ENCODE measurements at places on chromosomes 1 and 21.

GRCh38 chr1:58794585-58794984, 10.7 kb upstream of the JUN start:
- no peak for DNase-seq

- no peak for DNase-seq
These were observed 217.3 kb upstream of the FGGY start for GRCh38 chr1:59079434-59080140.

GRCh38 chr1:172255223-172255560, 165.3 kb upstream of the C1orf105 start:
- no peak for DNase-seq

DNA sequence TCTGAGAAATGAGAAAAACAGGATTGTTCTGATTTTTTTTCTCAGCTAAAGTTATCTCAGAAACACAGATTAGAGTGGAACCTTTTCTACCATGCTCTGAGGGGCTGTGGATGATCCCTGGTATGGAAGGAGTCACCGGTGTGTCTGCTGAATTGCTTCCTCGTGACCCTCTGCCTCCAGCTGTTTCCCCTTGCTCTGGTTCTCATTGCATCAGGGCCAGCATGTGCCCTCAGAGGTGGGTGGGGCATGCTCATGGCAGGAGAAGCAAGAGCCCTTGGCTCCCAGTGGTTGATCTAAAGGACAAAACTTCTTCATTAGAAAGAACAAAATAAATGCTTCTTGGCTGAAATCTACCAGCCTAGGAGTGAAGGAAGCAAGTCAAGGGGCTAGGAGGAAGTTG, 183.2 kb upstream of the HMCN1 start:
- no peak for DNase-seq

GRCh38 chr1:226626577-226626956, 78.0 kb downstream of the STUM start:
- DNase-seq, result peak; percentile 57

- no peak for DNase-seq
These were observed 4.4 kb downstream of the NTPCR start for GRCh38 chr1:232954594-232955365.

- DNase-seq, result no peak
These were observed 39.8 kb downstream of the PLPP3 start for GRCh38 chr1:56539520-56539931.

GRCh38 chr1:80531182-80531581, 1269.6 kb upstream of the ADGRL2 start:
- no peak for DNase-seq

GRCh38 chr1:201310251-201310985, 27.1 kb downstream of the PKP1 start:
- no peak for DNase-seq

GRCh38 chr1:6536291-6536690, 18.0 kb downstream of the NOL9 start:
- no peak for DNase-seq

DNA sequence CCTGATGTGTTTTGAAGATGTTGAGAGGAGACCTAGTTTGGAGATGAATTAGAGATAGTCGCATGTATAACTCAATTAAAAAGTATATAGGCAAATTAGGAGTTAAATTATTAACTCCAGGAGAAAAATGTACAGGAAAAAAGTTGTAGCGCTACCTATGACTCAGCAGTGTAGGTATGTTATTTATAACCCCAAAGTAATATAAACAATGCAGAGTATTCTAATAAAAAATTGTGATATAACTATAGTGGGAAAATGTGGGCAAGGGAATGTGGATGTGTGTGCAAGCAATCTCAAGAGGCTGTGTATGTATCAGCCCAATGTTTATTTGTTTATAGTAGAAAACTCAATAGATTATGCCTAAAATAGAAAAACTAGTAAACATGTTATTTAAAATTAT, 144.5 kb downstream of the BRINP2 start:
- no peak for DNase-seq

GRCh38 chr1:6010554-6010953, 18.3 kb upstream of the NPHP4 start:
- DNase-seq, result no peak

- DNase-seq, result no peak
These were observed 40.6 kb upstream of the RAB4A start for GRCh38 chr1:229230140-229230892.

DNA sequence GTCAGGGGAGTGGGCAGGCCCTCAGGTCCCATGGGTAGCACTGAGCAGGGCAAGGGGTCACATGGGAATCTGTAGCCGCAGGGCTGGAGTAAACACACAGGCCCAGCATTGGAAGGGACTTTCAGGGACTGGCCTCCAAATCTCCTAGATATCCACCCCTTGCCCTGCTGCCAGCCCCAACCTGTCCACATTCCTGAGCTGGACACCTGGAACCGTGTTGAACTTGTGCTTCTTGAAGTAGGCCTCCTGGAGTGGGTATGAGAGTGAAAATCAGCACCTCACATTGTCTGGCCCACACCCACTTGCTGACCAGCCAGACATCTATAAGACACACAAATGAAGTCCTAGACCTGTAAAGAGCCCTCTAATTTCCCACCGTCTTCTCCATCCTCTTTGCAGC, 7.7 kb downstream of the POMGNT1 start:
- no peak for DNase-seq

DNA sequence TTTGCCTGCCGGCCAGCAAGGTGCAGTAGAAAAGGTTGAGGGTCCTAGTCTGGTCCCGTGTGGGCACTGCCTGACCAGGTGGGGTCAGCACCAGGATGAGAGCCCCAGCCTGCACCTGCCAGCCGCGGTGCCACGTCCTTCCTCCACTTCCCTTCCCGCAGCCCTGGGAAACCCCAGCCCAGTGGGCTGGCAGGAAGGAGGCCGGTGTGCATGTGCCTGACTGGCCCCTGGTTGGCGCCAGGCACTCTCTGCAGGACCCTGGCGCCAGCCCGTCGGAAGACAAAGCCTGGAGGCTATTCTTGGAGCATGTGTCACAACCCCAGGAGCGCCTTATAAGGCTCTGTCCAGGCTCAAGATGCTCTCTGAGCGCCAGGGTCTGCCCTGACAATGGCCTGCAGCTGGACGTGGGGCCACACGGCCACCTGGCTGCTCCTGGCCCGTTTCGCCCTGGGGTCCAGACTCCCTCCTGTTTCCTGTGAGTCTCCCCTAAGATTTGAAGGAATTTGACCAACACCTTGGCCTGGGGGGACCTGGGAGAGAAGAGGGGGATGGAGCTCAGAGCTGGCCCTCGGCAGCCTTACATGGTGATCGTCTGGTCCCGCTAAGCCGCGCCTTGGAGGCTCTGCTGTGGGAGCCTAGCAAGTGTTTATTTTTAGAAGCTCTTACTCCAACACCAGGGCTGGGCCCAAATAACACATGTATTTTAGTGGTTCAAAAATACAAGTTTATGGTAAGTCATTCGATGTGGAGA, 31.9 kb upstream of the POFUT2 start:
- no peak for DNase-seq

- DNase-seq, result no peak
These were observed 500.6 kb downstream of the DISC1 start for GRCh38 chr1:232127190-232127589.

GRCh38 chr1:224767676-224768075, 151.6 kb downstream of the CNIH3 start:
- no peak for DNase-seq

- peak; percentile 36 for DNase-seq
These were observed 11.6 kb upstream of the NPHP4 start for GRCh38 chr1:6003568-6004411.

GRCh38 chr1:51926171-51926812, 47.8 kb upstream of the NRDC start:
- peak; percentile 20 for DNase-seq

DNA sequence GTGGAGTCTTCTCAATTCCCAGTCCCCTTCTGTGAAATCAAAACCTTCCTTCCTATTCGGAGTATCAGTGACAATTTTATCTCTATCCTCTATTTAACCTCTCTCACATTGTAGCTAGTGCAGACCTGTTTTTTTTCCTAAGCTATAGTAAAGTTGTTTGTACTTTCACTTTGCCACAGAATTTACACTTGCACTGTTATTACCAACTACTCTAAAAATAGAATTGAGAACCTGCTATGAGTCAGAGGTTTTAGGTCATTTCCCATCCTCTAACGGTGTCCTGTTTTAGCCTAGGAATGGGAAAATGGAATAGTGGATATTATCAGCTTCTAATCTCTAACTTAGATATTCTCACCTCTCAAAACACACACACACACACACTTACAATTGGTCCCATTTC, 862.7 kb downstream of the NCAM2 start:
- no peak for DNase-seq

DNA sequence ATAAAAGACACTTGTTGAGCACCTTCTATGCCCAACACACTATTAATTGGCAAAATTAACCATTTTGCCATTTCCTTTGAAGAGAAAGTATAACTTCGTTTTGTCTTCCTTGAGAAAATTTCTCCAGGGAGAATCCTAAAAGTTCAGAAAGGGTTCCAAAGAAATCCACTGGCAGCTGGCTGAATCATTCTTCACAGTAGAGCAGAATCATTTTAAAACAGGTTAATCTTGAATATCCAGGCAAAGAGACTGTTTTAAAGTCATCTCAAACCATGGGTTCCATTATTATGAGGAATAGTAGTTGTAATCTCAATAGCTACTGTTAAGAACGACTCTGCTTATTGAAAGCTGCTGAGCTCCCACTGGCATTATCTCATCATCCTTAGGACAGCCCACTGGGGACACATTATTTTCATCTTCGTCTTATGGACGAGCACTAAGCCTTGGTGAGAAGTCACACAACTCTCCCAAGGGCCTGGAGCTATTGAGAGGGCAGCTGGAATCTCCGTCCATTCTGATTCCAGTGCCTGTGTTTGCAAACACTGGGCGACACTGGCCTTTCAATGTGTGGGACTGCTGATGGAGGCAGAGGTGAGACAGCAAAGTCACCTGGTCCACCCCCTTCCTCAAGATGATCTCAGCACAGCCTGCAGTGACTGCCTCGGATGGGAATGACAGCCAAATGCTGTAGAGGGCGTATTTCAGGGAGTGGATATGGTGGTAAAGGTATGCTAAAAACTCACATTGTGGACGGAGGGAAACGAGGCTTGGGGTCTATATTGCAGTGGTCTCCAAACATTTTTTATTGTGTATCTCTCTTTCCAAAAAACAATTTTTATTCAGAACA, 15.3 kb upstream of the PGBD5 start:
- no peak for DNase-seq

DNA sequence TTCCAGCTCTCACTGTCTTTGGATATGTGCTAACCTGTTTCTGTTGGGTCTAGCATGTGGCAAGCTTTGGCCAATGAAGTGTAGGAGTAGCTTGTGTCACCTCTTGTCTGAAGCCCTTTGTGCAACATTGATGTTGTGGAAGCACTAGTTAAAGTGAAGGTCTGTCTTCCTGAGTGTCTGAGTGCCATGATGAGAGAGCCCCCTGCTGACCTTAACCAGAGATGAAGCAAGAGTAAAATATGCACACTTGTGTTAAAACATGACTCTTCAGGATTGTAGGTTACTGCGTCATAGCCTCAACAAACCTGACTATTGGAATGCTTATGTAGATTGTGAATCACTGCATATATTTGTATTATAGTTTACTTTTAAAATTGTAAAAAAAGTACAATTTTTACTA, 103.7 kb downstream of the NCAM2 start:
- peak; percentile 36 for DNase-seq

DNA sequence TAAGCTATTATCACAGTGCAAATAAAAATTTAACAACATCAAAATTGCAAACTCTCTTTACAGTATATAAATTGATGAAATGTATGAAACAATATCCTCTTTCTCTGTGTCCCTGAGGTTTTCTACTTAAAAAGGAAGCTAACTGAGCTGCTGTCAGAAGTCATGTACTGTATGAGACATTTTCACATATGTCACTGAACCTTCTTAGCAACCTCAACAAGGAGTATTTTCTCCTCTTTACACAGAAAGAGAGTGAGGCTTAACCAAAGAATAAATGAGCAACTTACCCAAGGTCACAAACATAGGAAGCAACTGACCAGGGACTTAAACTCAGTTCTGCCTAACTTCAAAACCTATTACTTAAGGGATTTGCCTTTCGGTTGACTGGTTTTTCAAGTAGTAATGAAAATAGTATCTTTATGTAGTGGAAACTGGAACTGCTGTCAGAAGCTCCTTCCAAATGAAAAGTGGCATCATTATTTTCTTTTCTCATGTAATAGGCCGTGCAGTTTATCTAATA, 288.9 kb downstream of the LRRIQ3 start:
- no peak for DNase-seq

- no peak for DNase-seq
These were observed 43.9 kb downstream of the WNT9A start for GRCh38 chr1:227903614-227904501.

DNA sequence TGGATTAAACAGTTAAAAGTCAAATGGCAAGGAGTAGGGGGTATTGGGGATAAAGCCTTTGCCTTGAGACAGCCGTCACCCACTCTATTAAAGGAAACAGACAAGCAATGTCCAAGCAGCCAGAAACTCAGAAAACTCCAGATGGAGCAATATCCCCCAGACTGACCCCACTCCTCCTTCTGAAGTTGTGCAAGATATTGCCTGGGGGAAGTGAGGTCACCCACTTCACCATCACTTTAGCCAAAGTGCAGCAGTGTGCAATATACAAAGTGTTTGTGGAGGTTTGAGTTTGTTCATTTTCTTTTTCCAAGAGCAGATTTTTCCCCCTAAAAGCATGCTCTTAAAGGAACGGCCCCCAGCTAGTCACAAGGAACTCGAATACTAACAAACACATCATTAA, 125.1 kb downstream of the ETS2 start:
- DNase-seq, result no peak

Measured in neuronal stem cell (in vitro differentiated cells).